ENCODE measurements at places on chromosomes 12 and 14.

GRCh38 chr12:127886827-127887226 lies 380.1 kb upstream of the TMEM132C start:
- no peak for DNase-seq

- no peak for DNase-seq
Measured at GRCh38 chr14:64992328-64992885, 5.7 kb downstream of the FNTB start.

DNA sequence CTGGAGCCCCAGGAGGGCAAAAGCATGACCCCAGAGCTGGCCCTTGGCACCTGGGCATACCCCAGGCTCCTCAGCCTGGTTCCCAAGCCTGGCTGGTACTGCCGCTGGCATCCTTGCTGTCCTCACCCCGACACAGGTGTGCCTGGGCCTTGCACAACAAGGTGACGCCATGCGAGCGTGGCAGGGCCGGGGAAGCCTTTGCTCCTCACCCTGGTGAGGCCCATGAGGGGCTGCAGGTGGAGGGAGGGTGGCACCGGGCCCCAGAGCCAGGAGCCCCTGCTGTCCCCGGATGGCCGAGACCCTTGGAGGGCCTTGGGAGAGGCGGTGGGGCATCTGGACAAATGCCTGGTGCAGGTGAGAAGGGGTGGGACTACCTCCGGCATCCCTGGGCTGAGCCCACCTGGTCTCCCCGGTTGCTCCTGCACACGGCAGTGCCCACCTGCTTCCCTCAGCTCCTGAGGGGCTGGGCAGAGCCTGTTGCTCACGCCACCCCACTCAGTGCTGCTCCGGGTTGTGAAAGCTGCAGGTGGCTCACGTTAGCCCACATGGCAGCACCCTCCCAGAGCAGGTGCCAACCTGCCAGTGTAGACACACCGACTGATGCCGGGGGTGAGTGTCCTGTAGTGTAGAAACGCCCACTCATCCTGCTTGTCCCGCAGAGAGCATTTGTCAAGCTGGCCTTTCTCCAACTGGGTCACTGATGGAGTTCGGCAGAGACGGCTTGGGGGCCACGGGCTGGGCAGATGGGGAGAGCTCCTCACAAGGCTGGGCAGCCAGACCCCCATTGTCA lies 24.6 kb upstream of the KIF26A start:
- no peak for DNase-seq

GRCh38 chr14:53126731-53127130 lies 26.4 kb downstream of the DDHD1 start:
- DNase-seq: no peak

DNA sequence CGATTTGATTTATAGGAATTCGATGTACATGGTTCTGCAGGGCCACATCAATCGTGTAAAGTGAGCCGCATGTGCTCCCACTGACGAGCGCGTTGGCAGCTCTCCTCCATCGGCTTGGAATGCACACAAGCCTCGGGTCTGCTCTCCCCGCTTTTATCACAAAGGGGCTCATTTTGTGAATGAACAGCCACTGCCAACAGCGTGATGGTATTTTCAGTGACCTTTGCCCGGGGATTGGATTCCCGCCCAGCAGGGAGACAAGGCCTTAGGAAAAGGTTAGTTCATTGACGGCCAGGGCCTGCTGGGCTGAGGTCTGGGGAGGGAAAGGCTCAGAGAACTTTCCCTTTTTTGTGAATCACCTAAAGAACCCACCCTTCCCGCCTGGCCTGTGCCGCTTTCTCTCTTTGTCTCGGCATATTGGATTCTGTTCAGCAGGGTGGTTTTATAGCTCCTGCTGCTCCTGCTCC lies 232.1 kb downstream of the MSRB3 start:
- DNase-seq: no peak

- no peak for DNase-seq
Measured at GRCh38 chr14:99549684-99550083, 54.3 kb downstream of the CCDC85C start.

- DNase-seq: no peak
Measured at GRCh38 chr12:30610718-30611117, 85.0 kb downstream of the IPO8 start.

DNA sequence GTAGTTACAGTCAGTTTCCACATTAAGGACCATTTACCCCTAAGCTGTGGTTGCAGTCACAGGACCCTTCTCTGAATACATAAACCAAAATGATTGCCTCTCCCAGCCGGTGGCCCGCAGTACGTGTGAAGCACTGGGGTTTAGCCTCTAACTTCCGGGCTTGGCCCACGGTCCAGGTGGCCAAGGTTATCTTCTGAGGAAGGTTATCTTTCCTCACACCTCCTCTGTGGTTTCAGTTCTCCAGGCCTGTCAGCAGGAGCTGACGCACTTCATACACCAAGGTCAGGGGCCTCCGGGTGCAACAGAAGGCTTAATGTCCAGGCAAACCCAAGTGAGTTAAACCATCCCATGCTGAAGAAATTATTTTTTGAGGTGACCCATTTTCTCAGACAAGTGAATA lies 291.0 kb upstream of the FKBP4 start:
- DNase-seq: no peak

GRCh38 chr12:56315249-56315621 lies 553 bp downstream of the CNPY2 start:
- no peak for DNase-seq

GRCh38 chr12:123449856-123450255 lies 8.1 kb upstream of the SNRNP35 start:
- no peak for DNase-seq

GRCh38 chr12:3107954-3108353 lies 30.8 kb downstream of the TSPAN9 start:
- DNase-seq: no peak

DNA sequence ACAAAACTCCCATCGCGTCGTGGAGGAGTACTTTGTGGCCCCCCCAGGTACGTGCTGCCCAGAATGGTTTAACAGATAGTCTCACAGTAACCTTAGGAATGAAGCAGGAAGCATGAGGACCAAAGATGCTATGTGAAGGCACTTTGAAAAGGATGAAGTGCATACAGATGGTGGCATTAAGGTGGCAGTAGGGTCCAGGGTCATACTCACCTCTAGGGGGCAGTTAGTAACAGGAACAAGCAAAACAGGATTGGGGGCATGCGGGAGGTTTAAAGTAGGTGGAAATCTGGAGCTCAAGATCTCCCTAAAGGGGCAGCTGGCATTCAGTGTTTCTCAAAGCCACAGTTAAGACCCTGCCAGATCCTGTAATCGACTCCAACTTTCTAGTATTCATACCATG lies 10.9 kb downstream of the GATC start:
- DNase-seq: no peak

DNA sequence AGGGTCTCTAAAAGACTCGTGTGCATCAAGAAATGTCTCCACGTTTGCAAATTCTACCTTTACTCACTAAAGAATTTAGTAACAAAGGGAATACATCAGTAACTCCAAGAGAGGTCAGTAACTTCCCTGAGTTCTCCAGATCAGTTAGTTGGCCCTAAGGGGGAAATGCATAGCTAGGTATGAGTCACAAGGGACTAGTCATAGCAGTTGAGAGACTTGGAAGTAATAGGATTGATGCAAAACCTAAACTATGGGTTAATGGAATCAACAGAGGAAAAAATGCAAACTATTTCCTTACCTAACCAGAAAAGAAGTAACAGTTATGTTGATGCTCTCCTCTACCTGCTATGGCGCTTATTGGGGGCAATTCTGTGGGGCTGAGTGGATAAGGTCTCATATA lies 148.8 kb upstream of the GARIN6 start:
- DNase-seq: no peak

DNA sequence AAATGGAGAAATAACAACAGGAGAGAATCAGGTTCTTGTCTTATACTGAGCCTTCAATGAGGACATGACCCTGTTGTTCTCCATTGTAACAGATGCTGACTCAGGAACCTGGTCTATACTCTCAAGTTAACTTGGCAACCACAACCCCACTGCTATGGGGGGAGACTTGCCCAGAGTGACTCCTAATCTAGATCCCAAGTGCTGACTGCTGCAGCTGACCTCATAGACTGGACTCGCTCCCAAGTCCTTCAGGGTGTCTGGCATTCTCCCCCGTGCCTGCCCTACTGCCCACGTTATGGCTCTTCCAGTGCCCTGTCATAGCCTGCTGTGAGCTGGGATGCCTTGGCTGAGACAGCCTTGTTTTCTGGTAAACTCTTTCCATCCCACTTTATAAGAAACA lies 37.1 kb downstream of the NID2 start:
- DNase-seq: no peak

DNA sequence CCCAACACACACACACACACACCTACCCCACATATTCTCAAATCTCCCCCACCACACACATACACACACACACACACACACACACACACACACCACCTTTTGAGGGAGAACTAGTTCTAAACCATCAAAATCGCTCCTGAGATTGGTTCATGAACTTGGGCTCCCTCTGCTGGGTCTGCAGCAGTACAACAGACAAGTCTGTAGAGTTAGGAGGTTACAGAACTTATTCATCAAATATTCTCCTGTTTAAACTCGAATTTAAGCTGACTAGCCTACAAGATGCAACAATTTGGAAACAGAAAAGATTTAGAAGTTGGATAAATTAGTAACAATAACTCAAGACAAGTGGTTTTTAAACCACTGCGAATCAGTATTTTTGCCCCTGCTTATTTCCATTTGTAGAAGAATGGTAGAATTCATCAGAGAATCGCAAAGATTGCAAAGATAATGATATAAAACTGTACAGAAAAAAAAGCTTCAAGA lies 136.4 kb upstream of the USP15 start:
- DNase-seq: no peak

DNA sequence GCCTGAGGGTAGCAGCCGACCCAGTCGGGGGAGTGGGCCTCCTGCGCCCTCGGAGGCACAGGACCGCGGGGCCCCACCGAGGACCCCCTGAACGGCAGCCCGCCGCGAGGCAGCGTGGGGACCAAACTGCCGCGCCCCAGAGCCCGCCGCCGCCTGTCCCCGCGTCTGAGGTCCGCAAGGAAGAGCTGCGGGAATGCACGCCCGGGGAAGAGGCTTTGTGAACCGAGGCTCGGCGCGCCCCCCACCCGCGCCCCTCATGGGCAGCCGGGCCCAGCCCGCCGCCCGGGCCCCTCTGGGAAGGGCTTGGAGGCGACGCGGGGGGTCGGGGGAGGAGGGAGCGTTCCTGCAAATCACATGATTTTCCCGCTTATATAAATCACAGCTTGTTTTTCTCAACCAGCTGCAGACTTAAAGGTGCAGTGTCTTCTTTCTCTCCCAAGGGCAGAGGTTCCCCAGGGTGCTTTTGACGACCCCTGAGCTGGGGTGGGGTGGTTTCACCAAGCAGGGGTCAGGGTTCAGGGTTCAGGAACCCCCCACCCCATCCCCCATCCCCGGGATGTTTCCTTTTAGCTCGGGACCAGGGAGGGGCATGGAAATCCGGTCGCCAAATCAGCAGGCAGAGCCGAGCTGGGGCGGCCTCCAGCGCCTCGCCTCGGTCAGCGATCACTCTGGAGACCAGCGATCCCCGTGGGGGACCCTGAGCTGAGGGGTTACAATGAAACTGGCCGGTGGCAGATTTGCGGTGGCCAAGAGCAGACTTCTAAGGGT lies 44.7 kb upstream of the ATP23 start:
- DNase-seq: no peak

- no peak for DNase-seq
Measured at GRCh38 chr12:47868041-47868440, 36.8 kb downstream of the VDR start.

GRCh38 chr12:69837191-69837590 lies 12.2 kb downstream of the MYRFL start:
- no peak for DNase-seq

DNA sequence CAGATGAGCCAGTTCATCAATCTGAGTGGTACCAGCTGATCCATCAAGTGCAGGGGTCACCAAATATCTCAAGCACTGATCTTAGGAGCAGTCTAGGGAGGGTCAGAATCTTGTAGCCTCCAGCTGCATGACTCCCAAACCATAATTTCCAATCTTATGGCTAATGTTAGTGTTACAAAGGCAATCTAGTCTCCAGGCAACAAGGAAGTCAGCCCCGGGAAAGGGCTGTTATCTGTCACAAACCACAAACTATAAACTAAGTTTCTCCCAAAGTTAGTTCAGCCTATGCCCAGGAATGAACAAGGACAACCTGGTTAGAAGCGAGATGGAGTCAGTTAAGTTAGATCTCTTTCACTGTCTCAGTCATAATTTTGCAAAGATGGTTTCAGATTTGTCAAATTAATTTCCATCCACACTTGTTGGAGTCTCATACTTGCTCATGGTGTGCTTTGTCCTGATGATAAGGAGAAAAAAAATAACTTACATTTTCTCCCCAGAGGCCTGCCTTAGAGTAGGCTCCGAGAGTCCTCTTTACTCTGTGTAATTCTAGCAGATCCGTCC lies 3.9 kb upstream of the ABHD4 start:
- no peak for DNase-seq

DNA sequence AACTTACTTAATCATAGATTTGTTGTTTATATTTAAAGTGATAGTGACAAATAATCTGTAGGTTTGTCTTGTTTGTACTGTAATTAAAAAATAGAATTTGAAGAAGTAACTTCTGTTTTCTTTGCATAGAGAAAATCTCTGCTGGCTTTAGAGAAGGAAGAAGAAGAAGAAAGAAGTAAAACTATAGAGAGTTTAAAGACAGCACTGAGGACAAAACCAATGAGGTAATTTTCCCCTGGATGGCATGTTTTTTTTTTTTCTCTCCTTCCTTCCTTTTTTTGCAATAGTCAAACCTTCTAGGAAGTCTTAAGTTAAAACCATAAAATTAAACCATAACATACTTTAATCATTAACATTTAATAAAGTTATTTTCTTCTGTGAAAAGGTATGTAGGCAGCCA lies 131.9 kb downstream of the DAAM1 start:
- no peak for DNase-seq

GRCh38 chr14:93019970-93020369 lies 95.8 kb downstream of the ITPK1 start:
- no peak for DNase-seq

DNA sequence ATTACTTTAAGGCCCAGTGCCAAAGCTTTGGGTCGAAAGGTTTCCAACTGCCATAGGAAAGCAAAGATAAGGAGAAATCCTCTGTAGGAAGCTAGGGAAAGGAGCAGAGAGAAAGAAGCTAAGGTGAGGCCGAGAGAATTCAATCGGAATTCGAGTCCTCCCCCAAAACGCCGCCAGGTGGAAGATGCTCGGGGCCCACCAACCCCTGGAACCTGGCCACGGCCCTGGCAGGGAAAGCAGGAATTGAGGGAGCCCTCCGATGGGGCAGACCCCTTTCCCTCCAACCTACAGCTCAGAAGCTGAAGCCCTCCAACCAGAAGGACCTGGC lies 498 bp downstream of the GMFB start:
- DNase-seq: no peak

DNA sequence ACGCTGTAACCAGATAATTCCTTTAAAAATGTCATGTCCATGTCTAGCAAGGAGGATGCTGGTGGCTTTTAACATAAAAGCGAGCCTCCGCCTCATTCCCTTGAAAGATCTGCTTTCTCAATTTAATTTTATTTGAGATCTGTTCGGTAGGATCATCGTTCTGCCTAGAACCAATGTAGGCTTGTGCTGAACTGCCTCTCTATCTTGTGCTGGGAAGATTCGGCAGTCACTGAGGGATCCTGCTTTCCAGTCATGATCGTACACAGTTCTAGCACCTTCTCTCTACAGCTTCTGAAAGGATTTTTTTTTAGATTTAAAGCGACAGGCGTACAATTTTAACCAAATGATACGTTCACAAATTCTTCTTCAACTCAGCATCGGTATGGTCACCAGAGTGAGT lies 54.3 kb downstream of the PEBP1 start:
- no peak for DNase-seq

Measured in activated CD4-positive, alpha-beta T cell treated with anti-CD3 and anti-CD28 coated beads for 1 hour (primary cell).